Fibroblast of skin of right biceps (primary cell): ENCODE measurements at places on chromosomes 5 and 9.

GRCh38 chr5:157109744-157110143 is 900 bp upstream of the HAVCR2 start:
- no peak for DNase-seq

- no peak for DNase-seq
Measured at GRCh38 chr5:91390268-91390667, 7.2 kb upstream of the ARRDC3 start.

DNA sequence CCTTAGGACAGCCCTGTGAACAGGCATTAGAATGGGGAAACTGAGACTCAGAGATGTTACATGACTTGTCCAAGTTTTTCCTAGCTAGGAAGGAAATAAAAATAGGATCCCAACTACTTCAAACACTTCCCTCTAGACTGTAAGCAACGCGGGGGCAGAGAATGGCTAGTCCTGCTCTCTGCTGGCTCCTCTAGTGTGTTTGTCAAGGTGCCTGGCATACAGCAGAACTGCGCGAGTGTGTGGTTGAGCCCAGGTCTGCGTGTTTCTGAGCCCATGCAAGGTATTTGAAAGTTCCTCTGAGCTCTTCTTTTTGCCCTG is 152.5 kb downstream of the MACROH2A1 start:
- DNase-seq = no peak

DNA sequence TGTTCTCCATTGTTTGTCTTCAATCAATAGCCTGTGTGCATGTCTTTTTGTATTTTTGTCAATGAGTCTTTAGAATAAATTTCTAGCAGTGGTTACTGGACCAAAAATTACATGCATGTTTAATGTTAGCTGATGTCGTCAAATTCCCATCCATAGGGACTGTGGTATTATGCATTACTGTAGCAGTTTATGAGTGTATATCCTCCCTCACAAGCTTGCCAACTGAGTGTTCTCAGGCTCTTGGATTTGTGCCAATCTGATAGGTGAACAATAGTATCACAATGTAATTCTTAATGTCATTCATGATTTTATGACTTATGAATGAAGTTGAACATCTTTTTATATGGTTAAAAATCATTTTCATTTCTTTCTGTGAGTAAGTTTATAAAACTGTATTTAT is 13.0 kb downstream of the SNX24 start:
- DNase-seq = peak; percentile 70

- DNase-seq = peak; percentile 84
Measured at GRCh38 chr5:129670957-129671500, 76.9 kb upstream of the MINAR2 start.

- peak; percentile 73 for DNase-seq
Measured at GRCh38 chr9:8633784-8634183, 834.2 kb upstream of the DMAC1 start.

- peak; percentile 49 for DNase-seq
Measured at GRCh38 chr5:16918156-16918555, 17.9 kb downstream of the MYO10 start.

DNA sequence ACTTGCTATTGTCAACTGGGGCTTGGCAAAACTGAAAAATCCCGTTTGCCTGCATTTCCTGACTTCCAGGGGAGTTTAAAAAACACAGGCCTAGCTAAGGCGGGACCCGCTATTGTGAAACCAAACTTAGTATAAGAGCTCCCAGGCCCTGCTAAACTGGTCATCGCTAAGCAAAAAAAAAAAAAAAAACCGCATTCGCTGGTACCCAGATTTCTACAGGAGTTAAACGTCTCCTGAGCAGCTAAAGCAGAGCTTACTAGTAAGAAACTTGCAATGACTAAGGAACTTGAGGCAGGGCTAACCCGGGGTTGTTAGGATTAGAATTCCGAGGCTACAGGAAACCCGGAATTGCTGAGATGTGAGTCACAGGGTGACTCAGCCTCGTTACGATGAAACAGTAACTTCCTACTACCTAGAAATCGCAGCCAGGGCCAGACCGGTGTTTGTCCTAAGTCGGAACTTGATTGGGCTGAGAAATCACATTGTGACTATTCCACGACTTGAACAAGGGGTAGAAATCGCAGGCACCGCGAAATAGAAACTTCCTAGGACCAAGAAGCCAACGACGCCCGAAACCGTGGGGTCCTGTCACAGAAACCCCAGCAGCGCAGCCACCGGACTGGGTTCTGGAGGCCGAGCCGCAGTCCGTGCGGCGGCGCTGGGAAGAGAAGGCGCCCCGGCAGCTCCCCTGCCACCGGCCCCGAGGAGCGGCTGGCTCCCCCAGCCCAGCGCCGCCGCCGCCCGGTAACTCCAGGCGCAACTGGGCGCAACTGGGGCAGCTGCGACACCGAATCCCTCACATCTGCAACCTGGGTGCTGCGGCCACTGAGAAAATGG is 89.4 kb downstream of the ANXA2R start:
- DNase-seq = peak; percentile 100

DNA sequence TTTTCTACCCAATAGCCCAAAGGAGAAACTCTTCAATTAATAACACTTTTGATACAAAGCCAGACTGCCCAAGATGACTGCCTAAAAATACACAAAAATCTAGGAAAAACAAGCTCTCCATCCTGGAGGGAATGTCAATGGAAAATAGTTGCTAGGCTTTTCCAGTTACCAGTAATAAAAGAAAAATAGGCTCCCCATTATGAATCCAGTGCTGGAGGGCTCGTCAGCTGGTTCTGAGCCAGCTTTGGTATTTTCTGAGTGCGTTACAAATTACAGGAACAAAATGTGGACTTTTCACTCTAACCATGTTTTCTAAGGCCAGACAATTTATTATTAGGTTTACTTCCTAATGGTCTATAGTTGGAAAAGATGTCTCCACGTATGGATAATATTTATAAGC is 414.5 kb downstream of the ACTL7B start:
- no peak for DNase-seq

GRCh38 chr9:7622481-7622880 is 177.1 kb downstream of the DMAC1 start:
- no peak for DNase-seq

DNA sequence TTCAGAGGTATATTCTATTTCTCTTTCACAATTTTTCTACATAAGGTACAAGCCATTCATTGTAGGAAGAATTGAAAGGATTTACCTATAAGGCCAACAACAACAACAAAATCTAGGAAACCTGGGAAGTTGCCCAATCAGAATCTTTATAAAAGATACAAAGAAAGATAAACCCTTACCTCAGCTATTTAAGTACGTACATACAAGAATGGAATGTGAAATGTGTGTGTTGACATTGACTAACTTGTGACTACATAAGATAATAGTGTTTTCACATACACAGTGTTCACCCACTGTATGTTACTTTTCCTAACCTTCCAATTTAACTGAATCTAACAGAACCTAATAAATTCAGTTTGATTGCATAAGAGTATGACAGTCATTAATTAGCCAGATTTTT is 154.1 kb downstream of the ADAMTS6 start:
- DNase-seq = peak; percentile 65

- DNase-seq = peak; percentile 10
Measured at GRCh38 chr5:148437249-148437648, 53.5 kb downstream of the FBXO38 start.
